ENCODE measurements at places on chromosomes 7 and 10.

DNA sequence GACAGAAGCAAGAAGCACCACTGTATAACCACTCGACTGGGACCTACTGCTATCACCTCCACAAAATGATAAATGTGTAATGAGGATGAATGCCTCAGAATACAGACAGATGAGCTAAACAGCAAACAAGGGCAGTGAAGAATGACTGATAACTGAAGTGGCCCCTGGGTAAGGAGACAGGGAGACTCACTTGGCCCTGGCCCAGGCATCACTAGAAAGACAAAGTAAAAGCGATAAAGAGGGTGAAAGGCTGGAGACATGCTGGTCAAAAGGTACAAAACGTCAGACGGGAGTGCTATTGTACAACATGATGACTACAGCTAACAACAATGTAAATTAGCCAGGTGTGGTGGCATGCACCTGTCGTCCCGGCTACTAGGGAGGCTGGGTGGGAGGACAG lies 27.8 kb upstream of the APBB1IP start:
- no peak for DNase-seq

GRCh38 chr7:132400561-132401142 lies 175.6 kb downstream of the PLXNA4 start:
- DNase-seq, result no peak

- no peak for DNase-seq
Observed at GRCh38 chr7:139820089-139820488, 9.0 kb upstream of the TBXAS1 start.

DNA sequence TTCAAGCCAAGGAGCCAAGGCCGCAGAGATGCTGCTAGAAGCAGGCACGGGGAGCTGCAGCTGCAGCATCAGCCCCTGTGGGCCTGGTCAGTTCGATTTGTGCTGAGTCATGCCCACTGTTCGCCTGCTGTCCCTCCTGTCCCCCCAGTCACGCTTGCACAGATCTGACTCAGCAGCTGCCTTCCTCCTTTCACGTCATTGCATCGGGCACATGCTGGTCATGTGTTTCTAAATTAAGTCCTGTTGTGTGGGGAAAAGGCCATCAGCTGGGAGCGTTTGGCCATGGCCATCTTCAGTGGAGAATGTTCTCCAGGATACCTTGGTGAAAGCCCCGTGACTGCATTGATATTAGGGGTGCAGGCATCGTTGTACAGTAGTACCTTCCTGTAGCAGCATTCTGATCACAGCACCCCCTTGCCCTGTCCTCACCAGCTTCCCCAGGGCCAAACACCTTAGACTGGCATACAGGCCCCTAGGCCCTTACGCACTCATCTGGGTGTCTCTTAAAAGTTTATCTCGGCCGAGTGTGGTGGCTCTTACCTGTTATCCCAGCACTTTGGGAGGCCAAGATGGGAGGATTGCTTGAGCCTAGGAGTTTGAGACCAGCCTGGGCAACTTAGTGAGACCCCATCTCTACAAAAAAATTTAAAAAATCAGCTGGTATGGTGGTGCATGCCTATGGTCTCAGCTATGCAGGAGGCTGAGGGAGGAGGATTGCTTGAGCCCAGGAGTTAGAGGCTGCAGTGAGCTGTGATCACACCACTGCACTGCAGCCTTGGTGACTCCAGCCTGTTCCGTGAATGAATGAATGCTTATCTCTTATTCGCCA lies 23.2 kb downstream of the POR start:
- no peak for DNase-seq

DNA sequence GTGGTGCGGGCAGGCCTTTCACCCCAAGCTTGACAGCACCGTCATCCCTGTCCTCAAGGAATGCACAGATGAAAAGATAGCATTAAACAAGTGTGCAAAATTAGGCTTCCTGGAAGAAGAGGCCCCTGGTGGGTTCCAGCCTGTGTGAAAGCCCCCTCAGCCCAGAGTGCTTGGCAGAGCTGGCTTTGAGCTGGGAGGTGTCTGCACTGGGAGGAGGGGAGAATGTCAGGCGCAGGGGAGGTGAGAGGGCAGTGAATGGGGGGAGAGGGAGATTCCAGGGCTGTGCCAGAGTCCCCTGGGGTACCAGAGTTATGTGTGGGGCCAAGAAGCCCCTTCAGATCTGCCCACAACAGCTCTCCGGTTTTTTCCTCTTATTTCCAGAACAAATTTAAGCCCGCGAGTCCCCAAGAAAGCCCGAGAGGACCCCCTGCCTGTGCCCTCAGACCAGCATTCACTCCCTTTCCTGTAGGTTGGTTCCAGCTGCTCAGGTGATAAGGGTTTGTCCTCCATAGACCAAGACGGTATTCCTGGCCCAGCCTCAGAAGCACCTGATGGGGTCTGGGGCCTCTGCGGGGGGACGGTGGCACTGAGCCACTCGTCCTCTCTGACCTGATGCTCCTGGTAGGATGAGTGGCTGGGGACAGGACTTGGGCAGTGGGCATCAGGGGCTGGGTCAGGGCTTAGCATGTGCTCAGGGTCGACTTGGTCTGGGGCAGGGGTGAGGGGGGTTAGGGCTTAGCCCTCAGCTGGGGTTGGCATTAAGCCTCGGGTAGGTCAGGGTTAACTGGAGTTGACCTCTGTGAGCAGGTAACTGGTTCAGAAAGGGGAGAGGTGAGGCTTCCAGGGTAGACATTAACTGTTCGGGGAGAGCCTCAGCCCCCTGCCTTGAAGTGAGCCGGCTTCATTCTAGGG lies 43.4 kb downstream of the ADCYAP1R1 start:
- no peak for DNase-seq

DNA sequence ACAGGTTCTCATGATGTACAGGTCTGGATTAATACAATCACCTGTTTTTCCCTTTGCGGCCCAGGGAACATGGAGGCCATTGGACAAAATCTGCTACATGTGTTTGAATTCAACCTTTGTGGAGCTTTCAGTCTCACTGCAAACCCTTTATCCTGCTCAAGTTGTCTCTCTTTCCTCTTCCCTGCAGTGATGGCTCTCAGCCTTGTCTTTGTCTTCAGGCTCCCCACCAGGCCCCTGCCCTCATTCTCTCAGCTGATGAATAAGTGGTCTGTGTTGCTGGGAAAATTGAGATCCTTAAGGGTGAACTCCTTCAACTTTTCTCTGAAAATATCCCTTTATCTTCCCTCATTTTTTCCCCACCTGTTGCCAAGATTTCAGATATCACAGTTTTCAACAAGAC lies 791.2 kb downstream of the GRID1 start:
- no peak for DNase-seq
